ENCODE measurements at places on chromosomes 12 and 14.

DNA sequence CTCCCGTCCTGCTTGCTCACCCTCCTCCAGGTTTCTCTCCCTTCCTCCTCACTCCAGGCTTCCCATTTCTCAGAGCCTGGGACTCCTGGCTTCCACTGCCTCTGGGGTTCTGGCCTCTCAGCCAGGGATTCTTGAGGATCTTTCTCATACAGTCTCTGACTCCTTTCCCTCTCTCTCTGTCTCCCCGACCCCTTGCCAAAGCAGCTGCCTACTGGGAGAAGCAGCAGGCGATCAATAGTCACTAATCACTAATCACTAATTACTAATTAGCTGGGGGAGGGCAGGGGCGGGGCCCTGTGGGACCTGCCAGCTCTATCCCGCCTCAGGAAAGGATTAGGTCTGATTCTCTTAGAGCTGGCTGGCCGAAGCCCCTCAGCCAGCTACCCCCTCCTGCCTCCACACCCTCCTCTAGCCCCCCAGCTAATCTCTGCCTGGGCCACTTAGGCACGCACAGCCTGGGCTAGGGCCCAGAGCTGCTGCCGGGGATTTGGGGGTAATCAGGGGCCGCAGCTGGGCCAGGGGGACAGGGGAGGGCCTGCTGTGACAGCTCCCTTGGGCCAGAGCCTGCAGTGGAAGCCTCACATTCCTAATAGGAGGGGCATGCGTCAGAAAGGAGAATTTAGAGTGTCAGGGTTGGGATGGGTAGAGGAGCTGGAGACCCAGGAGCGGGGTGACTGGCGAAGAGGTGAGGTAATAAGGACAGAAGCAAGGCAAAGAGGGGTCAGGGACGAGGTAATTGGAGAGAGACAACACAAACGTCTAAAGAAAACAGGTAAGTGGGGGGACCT, 2.8 kb downstream of the NXPH4 start:
- DNase-seq, result no peak

DNA sequence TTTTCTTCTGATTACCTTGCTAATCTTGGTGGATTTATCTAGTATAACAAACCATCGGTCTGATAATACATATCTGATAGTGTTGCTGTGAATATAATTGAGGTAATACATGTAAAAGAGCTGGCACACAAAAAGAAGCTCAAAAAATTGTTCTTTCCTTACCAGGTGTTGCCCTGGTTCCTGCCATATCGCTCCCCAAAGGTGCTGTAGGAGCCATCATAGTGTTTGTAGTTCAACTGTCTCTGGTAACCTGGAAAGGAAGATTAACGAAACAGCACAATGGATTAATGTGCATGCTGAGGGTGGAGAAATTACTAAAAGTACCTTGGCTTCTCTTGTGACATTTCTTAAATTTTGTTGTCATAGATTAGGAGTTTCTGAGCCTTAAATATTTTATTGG, 36.6 kb downstream of the A2M start:
- no peak for DNase-seq

- DNase-seq, result peak; percentile 60
Observed at GRCh38 chr12:107530701-107531100, 154.9 kb upstream of the PWP1 start.

- no peak for DNase-seq
Observed at GRCh38 chr14:44428231-44428945, 78.7 kb downstream of the FSCB start.

- no peak for DNase-seq
Observed at GRCh38 chr14:94890785-94891184, 120.9 kb upstream of the GSC start.

DNA sequence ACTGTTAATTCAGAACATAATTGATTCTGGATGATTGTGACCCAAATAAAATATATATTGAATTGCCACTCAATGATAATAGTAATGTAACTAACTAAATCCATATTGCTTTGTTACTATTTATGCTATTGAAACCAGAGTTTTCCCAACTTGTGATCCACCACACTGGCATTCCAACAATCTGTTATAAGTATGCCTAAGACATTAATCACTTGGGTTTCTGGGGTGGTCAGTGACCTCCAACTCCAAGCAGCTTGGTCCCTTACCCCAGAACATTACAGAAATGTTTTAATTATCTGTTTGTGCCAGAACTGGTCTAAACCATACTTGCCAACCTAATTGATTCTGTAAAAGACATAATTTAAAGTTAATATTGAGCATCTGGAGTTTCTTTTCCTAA, 14.6 kb downstream of the CAPS2 start:
- peak; percentile 79 for DNase-seq

DNA sequence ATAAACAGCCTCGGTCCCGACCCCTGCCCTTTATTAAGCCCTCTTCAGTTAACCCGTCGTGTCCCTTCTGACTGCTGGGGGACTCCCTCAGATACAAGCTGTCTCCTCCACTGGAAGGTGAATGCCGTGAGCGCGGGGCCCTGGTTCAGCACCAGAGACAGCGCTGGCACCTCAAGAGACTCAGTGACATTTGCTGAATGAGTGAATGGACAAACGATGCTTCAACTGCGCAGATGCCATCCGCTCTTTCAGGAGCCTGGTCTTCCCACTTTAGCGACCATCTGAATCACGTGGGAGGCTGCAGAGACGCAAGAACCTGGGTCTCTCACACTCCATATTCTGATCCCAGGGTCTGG, 92.6 kb upstream of the SFSWAP start:
- peak; percentile 7 for DNase-seq

- DNase-seq, result no peak
Observed at GRCh38 chr12:115093261-115093660, 409.3 kb upstream of the TBX3 start.

GRCh38 chr12:43312991-43313505, 239.0 kb downstream of the ADAMTS20 start:
- DNase-seq, result no peak

GRCh38 chr12:57042695-57043094, 7.2 kb downstream of the MYO1A start:
- no peak for DNase-seq

DNA sequence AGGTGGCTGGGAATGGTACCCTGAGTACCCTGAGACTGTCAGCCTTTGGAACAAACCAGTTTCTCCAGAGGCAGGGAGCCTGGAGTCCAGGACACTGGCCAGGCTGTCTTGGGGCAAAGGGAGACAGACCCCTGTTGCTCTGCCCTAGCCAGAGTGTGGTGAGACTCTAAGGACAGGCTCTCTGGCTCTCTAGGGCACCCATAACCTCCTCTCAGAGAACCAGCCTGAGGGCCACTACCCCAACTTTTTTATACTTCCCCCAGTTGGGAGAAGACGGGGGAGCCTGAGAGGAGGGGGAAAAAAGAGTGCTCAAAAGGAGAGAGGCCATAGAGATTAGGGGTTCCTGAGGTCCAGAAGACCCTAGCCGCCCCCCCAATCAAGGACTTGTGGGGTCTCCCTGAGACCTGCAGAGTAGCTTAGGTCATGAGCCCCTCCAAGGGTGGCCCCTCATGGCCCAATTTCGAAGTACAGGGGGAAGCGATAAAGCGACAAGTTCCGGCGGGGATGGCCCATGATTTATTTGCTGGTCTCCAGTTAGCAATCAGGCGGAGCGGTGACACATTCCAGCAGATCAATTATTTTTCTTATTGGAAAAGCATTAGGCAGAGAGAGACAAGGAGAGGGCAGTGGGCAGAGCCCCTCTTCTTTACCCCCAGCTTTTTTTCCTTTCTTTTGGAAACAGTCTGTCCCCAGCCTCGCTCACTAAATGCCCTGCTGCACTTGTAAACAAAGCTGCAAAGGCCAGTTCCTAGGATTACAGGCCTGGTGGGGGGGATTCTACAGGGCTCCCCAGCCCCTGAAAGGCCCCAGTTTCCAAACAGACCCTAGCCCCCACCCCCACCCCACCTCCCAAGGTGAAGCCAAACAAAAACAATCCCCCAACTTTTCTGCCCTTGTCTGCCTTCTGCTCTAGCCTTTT, 1.5 kb downstream of the HOXC8 start:
- no peak for DNase-seq

DNA sequence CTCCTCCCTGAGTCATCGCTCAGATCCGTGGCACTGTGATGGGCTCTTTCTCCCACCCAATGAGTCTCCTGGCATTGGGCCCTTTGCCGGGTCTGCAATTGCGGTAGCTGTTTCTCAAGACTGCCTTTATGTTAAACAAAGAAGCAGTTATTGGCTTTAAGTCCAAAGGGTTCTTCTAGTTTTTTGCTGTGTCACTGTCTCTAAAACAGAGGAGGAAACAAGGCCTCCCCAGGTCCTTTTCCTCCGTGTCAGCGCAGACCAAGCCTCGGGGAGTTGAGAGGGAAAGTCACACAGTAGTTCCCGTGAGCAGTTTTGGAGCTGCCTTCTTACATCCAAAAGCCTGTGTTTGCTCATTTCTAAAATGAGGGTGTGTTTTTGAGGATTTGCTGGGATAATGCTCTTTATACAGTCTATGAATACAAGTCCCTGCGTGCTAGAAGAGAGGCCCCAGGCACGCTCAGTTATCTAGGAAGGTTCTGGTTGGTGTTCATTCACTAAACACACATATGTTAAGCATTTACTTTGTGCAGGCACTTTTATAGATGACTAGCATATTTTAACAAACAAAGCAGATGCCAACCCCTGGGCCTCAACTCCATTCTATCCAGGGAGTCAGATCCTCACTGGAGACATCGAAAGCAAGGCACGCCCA, 126.0 kb upstream of the PZP start:
- DNase-seq, result peak; percentile 18

DNA sequence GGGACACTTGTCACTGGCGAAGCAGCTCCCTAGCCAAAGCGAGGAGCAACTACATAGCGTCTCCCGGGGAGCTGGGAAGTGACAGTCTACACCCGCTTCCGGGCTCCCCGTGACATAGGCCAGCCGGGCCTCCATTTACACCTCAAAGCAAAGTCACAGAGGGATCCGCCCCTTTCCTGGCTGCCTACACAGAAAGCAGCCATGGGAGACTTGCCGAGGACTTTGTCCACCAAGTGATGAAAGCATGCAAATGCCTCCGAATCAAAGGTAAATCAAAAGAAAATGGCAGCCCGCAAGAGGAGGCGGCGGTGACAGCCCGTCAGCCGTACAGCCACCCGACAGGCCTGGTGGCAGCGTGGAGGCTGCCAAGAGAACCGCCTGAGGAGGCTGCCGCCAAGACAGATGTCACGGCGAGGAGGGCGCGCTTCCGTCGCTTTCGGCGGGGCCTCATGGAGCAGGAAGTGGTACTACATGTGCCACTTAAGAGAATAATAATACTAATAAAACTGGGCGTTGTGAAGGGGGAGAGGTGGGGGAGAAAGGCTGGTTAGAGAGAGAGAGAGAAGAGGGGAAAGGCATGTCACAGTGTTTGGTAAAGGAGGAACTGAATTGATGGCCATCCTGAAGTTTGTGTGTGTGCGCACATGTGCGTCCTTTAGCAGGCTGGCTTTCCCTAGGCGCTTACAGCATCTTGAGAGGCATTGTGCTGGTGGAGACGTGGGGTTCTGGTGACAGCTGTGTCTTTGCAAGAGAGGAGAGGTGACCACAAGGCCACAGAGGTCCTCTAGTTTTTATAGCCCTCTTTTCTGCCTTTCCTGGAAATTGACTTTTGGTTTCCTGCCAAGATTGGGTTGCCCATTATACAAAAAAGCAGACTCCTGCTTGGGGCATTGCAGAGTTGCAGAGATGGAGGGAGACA, 661.7 kb downstream of the VRK1 start:
- no peak for DNase-seq

- no peak for DNase-seq
Observed at GRCh38 chr14:50366115-50366514, 30.6 kb downstream of the CDKL1 start.

DNA sequence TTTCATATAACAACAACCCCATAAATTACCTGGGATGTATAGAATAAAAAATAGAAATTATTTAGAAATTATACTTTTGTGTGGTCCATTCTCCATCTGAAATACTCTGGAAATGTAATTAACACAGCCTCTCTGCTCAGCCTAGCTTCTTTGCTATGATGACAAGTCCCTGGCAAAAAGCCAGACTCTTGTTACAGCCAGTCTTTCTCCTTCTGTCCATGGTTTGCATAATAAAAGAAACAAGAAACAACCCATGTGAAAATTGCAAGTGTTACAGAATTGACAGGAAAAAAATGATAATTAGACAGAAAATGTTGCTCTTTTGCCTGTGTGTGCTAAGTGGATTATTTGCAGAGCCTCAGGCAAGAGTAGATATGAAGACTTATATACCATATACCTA, 61.3 kb downstream of the C12orf50 start:
- DNase-seq, result peak; percentile 10

GRCh38 chr12:60259225-60259624, 663.4 kb downstream of the SLC16A7 start:
- no peak for DNase-seq

DNA sequence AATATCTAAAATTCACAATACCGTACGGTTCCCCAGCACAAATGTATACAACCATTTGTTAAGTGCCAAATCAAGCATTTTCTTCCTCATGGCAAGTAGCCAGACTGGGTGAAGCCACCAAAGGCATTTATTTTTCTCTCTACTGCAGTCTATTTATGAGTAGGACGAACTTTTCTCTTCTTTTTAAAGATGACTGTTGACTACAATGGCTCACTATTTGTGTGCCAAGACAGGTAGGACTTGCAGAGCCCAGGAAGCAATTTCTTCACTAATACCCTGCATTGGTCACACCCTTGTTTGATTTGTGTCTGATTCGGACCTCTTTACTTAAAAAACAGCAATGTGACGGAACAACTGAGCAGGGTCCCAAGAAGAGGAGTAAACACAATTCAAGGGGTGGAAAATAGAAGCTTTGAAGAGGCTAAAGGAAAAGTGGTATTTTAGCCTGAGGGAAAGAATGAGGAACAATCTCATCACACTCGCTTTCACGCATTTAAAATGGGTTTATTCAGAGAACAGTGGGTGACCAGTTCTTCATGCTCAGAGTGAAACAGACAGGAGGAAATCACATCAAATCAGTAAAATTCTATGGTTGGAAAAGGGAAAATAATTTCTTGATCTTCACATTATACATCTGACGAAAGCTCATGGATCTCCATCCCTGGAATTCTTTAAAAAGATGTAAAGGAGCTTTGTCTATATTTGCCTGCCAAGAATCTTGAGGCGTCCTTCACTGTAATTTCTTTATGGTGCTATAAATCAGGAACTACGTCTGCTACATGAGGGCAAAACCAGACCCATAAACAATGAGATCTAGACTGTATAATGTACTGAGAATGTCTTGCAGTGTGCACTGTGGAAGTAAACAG, 183.8 kb downstream of the PPM1H start:
- no peak for DNase-seq

- DNase-seq, result peak; percentile 39
Observed at GRCh38 chr12:68180792-68181744, 21.5 kb upstream of the IFNG start.

GRCh38 chr12:117518594-117519270, 157.3 kb upstream of the NOS1 start:
- peak; percentile 30 for DNase-seq

DNA sequence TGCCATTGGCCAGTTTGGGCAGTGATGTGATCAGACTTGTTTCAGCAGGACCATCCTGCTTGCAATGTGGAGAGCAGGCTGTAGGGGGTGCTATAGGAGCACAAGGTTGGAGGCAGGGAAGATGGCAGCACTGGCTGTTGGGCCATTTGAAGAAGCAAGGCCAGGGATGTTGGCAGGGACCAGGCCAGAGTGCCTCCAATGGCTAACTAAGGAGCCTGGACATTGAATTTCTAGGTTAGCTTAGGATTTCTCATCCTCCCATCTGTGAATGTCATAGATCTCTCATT, 23.5 kb downstream of the FGF23 start:
- peak; percentile 4 for DNase-seq

- no peak for DNase-seq
Observed at GRCh38 chr12:110790301-110790700, 47.6 kb upstream of the PPP1CC start.

- DNase-seq, result no peak
Observed at GRCh38 chr12:110780448-110780847, 37.8 kb upstream of the PPP1CC start.
